ENCODE measurements at places on chromosomes 13 and 19.

- DNase-seq = no peak
Observed at GRCh38 chr13:75353781-75354193, 128.2 kb downstream of the TBC1D4 start.

GRCh38 chr13:111919849-111920248 lies 147.1 kb upstream of the SOX1 start:
- DNase-seq = no peak

GRCh38 chr13:44292545-44292944 lies 81.1 kb upstream of the SERP2 start:
- DNase-seq = no peak

DNA sequence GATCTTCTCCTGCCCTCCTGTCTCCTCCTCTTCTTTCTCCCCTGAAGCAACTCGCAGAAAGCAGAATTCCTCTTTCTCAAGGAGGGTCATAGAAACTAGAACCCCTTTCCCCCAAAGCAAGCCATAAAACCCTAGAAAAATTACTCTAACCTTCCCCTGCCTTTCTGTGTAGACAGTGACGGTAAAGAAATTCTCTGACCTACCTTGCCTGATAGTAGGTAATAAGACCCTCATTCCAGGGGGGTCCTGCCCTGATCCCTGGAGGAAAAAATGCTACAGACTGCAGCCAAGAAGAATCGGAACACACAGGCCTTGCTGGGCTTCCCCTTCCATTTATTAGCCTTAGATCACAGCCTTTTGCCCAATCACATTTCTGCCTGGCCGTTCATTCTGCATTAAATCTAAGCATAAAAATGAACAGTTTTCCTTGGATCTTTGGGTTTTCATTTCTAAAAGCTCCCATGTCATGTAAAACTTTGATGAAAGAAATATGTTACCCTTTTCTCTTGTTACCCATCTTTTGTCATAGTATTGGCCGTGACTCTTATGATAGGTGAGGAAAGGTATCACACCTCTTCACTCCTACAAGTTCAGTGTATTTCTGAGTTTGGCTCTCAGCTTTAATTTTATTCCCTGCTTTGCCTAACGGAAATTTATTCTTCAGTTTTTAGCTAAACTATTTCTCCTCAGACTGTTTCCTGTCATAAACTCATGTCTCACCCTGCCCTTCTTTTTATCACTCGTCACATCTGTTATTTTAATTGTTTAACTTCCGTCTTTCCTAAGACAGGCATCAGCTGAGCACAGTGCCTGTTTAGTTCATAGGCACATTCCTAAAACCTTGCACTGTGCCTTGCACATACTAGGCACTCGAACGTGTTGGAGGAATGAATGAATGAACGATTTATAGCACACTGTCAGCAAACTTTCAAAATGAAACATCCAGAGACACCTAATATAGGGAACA lies 20.4 kb upstream of the CPB2 start:
- DNase-seq = no peak

- no peak for DNase-seq
Observed at GRCh38 chr13:105165449-105166125, 1369.9 kb downstream of the EFNB2 start.

DNA sequence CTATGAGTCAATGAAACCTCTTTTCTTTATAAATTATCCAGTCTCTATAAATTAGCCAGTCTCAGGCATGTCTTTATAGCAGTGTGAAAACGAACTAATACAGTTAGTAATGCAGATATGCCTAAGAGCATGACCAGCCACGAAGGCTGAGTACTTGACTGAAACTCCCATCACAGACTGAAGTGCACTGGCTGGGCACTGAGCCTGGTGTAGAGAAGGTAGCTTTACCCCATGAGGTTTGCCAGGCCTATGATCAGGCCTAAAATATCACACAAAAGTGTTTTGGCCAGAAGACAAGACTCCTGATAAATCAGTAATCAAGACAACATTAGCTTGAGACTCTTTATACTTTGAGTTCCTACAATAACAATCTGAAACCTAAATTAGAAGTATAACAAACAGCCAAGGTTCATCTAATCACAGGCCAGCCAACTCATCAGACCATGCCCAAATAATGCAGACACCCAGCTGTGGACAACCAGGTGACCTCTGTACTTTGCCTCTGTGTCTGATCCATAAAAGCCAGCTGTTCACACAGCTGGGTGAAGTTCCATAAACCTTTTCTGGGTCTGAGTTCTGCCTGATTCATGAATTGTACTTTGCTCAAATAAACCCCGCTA lies 771.8 kb upstream of the SLITRK1 start:
- DNase-seq = no peak

- DNase-seq = no peak
Observed at GRCh38 chr13:99432609-99433542, 68.4 kb upstream of the TM9SF2 start.

DNA sequence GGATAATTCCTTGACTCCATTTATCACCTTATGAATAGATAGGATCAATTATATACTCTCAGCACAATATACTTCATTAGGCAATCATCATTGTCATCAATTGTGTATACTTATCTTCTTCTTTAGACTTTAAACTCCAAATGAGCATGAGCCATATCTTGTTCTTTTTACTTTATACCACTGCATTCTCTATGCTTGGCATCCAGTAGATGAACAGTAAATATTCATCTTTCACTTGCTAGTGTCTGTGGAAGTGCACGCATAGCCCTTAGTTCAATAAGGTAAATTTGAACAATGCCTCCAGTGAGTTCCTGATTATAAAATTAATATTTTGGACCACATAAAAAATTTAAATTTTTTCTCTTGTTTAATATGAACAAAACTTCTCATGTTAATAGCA lies 172.3 kb upstream of the SPRY2 start:
- no peak for DNase-seq

DNA sequence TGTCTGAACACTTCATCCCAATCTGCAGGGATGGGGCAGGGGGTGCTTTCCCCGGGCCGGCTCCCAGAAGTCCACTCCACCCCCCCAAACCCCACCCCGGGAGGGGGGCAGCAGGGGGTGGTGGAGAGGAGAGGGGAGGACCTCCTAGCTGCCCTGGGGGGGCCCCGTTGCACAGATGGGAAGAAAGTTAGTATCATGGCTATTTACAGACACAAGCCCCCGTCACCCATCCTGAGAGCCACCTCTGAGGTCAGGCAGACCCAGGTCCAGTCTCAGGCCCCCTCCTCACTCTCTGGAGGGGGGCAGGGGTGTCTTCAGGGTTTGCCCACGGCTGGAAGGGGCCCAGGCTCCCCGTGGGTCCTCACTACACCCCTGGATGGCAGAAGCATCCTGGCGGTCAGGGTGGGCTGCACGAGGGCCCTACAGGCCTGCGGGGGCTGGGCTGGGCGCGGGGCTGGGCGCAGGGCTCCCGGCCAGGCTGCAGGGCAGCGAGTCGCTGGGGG lies 5.8 kb upstream of the REXO1 start:
- DNase-seq = no peak

DNA sequence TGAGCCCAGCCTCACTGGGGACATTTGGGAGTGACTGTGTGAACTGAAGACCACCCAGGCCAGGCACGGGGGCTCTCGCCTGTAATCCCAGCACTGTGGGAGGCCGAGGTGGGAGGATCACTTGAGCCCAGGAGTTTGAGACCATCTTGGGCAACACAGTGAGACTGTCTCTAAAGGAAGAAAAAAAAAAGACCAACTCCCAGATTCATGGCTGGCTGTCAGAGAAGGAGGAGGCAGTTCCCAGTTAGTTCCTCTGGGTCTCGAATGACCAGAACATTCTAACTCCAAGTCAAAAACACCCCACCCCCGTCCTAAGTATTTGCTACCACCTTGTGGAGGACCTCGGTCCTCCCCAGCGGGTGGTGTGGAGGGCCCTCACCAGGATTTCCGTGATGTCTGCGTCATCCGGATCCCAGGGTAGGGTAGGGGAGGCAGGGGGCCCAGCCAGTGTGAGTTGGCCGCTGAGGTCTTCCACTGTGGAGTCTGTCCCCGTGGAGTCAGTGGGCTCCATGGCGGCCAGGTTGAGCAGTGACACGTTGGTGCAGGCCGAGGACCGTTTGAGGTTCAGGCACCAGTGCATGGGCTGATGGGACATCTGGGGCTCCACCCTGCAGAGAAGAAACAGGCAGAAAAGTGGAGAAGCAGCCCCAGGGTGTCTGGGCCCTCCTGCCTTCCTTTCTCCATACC lies 1.3 kb downstream of the TSKS start:
- no peak for DNase-seq

GRCh38 chr19:18083929-18084684 lies 2.6 kb downstream of the IL12RB1 start:
- DNase-seq = no peak

DNA sequence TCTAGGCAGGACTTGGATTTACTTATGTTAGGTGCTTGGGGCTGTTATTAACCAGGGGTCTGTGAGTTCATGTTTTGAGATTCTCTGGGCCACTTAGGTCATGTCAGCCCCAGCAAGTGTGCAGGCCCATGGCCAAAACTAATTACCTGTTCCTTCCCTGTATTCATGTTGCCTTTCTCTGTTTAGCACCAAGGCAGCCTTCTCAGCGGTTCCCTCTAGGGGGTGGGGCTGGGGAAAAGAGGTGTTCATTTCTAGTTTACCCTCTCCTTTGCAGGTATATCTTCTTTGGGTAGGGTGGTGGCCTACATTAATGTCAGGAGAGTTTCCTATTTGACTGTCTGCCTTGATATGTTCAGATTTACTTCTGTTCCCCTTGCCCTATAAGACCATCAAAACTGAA lies 61.7 kb downstream of the PDS5B start:
- no peak for DNase-seq

DNA sequence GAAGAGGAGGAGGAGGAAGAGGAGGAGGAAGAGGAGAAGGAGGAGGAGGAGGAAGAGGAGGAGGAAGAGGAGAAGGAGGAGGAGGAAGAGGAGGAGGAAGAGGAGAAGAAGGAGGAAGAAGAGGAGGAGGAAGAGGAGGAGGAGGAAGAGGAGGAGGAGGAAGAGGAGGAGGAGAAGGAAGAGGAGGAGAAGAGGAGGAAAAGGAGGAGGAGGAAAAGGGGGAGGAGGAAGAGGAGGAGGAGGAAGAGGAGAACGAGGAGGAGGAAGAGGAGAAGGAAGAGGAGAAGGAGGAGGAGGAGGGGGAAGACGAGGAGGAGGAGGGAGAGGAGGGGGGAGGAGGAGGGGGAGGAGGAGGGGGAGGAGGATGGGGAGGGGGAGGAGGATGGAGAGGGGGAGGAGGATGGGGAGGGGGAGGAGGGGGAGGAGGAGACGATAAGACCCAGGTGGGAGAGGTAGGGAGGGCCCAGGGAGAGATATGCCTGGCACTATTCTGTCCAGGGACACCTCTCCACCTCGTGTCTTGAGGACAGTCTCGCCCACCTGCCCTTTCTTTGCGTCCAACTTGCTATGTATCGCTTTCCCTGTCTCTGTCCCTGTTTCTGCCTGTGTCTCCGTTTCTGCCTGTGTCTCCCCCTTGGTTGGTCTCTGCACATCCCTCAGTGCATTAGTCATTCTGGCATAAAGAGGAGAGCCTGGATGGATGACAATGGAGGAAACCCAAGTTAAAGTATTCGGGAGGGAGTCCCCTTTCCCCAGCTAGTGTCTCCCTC lies 7.1 kb upstream of the KLK5 start:
- DNase-seq = no peak

DNA sequence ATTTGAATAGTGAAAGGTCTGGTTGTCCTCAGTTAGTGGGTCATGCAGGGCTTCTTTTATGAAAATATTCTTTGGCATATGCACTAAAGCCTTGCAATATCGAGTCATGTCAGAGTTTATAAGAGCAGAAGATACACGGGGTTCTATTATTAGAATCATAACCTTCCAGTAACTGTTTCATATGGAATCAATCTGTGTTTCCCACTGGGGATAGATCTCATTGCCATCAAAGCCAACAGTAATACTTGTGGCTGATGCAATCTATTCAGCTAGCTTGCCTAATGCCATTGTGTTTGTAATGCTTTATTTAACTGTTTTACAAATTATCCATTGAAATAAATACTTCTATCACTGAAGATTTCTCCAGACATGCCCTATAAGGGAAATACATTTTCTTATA lies 746.9 kb upstream of the PCDH9 start:
- DNase-seq = no peak

DNA sequence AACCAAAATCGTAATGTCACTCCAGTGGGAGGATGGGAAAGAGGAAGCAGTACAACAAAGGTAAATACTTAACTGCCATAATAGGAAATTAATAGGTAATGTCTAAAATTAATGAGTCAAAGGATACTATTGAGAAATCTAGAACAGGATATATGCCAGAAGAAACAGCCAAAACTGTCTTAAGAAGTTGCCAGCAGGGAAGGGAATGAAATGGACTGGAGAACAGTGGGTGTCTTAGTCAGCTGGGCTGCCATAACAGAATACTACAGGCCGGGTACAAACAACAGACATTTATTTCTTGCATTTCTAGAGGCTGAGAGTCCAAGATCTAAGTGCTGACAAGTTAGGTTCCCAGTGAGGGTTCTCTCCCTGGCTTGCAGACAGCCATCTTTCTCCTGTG lies 40.3 kb upstream of the IPO5 start:
- no peak for DNase-seq

DNA sequence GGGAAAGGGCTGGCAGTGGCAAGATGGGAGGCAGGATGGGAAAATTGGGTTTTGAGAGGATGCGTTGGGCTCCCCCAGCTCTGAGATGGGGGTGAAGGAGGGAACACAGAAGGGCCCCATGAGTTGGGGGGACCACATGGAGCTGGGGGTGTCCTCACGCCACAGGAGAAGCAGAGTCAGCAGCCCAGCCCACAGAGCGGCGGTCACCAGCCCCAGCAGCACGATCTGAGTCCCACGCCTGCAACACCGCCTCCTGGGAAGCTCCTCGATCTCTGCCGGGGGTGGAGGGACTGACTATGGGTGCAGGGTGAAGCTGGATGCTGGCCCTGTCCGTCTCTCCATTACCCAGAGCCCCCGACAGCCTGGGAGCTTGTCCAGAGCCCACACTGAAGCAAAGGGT lies 3.3 kb downstream of the FCER2 start:
- no peak for DNase-seq

- no peak for DNase-seq
Observed at GRCh38 chr13:113545931-113546516, 38.5 kb upstream of the TFDP1 start.

DNA sequence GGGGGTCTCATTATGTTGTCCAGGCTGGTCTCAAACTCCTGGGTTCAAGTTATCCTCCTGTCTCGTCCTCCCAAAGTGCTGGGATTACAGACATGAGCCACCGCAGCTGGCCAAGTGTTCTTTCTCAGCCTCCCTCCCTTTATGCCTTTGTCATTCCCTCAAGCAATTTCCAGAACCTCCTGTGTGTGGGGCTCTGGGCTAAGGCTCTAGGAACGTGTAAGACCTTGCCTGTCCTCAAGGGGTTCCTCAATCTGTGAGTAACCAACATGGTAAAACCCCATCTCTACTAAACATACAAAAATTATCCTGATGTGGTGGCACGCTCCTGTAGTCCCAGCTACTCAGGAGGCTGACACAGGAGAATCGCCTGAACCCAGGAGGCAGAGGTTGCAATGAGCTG lies 15.5 kb upstream of the SPACA4 start:
- DNase-seq = no peak

All from cerebellar nuclear complex (tissue), 1 donor.